ENCODE measurements at places on chromosomes 16 and 17.

DNA sequence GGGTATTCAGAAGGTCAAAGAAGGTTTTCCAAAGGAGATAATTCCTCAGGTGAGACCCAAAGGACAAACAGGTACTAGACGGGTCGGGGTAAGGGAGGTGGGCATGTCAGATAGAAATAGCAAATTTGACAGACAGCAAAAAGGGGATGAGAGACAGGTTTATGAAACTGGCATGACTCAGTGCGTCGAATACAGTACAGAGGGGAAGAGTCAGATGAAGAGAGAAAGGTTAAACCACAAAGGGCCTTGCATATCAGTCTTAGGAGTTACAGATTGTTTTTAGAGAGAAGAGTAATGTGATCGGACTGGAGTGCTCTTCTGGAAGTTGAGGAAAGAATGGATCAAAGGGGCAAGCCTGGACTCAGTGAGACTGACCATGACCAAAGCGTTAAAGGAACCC, 88.4 kb downstream of the ZZEF1 start:
- DNase-seq = no peak

- no peak for DNase-seq
These were observed 29.0 kb downstream of the ZFHX3 start for GRCh38 chr16:73018821-73019456.

GRCh38 chr17:10773391-10773790, 30.5 kb downstream of the TMEM238L start:
- DNase-seq = no peak

DNA sequence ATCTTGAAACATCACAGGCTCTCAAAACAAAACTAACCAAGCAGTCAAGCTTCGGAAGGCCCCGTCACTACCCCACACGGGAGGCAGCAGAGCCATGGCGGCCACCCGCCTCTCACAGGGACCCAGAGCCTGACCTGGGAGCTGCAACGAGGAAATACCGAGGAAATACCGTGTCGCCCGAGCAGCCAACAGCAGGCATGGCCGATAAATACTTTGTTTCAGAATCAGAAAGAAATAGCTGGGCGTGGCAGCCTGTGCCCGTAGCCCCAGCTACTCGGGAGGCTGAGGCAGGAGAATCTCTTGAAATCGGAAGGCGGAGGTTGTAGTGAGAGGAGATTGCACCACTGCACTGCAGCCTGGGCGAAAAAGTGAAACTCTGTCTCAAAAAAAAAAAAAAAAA, 6.9 kb downstream of the LMF1 start:
- DNase-seq = no peak

GRCh38 chr16:5314377-5314776, 216.8 kb upstream of the EEF2KMT start:
- DNase-seq = no peak

DNA sequence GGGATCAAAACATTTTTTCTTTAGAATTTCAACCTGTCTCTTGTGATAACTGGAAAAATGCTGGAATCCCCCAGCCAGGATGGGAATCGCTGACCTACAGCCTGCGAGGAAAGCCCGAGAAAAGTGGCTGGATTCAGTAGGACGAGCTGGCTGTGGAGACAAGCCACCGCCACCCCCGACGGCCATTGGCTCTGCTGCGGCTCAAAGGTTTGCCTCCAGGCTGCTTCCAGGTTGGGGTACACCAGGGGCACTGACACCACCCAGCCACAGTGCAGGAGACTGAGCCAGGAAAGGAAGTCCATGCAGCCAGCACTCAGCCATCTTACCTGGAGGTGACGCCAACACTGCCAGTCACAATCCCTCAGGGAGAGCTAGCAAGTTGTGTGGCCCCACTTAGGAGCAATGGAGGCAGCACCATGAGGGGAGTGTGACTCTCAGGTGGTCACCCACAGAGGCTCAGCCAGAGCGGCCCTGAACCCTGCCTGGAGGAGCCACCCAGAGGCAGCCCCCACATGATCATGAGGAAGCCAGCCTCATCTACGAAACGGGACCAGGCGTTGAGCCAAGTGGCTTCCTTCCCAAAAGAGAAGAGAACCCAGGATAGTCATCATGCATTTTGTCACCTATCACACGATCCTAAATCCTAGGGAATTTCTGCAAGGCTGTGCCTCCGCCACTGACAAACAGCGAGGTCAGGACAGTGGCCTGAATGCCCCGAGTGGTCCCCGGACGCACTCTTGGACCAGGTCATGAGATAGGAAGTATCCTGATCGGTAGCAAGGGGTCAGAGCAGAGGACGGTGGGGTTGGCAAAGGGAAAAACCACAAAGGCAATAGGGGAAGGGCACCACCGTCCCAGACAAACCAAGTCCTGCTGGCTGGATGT, 84.8 kb downstream of the RBFOX3 start:
- DNase-seq = no peak

- no peak for DNase-seq
These were observed 540.0 kb upstream of the GOT2 start for GRCh38 chr16:59274141-59274540.

- no peak for DNase-seq
These were observed 116.9 kb upstream of the CACNG3 start for GRCh38 chr16:24139282-24139681.

DNA sequence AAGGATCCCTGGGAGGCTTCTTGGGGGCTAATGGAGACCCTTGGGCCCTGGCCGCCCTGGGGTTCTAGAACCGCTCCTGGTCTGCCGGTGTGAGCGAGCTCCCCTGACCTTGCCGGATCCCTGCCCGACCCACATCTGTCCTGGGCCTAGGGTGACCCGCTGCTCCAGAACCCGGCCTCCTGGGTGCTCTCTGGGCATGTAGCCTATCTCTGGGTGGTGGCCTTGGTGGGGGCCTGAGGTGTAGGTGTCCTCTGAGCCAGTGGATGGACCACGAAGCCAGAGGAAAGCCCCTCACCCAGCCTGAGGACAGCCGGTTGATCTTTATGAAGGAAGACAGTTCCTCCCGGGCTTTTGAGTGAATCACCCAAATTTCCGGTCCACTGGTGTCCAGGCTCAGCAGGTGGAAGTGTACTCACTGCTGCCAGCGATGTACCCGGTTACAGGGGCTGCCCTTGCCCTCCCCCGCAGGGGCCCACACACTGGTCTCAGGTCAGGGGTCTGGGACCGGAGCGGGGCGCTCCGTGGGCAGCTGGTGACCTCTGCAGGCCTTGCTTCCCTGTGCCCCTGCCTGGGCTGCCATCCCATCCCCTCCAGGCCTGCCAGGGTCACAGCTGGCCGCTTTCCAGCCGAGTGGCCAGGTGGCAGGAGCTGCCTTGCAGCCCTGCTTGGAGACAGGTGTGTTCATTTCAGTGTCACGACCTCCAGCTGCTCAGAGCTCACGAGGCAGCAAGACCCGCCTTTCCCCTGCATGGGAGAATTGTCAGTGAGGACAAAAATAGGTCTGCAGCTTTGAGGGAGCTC, 10.5 kb upstream of the GSE1 start:
- no peak for DNase-seq

DNA sequence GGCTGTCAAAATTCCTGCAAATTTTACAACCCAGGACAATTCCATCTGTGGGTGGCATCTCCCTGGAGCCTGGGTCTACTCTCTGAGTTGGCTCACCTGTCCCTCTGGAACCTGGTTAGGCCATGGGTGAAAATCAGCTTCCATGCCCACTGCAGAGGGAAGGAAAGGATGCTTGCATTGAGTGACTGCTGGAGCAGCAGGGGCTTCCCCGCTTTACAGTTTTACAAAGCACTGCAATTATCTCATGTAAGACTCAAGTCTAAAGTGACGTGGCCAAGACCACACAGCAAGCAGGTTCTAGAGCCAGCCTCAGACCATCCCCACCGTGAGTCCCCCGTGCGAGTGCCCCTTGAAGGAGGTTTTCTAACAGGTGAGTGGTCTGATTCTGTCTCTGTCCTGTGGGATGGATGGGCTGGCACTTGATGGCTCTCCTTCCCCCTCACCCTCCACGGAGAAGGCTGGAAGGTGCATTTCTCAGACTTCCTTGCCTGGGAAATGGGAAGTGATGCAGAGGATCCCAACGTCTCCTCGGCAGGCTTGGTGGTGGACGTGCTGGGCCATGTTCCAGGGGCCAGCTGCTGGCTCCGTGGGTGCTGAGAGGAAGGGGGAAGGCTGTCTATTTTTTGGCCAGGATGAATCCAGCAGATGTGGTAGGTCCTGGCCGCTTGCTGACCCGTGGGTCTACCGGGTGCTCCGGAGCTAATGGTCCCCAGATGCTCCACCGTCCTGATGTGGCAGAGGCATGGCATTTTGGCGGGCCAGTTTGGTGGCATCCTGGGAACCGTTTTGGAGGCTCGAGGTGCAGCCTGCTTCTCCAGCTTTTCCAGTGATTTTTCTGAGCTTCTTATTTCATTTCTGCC, 26.3 kb upstream of the CBX4 start:
- DNase-seq = no peak

GRCh38 chr16:50679266-50679665, 1.8 kb downstream of the SNX20 start:
- no peak for DNase-seq

- DNase-seq = no peak
These were observed 1.8 kb upstream of the ADAT1 start for GRCh38 chr16:75624921-75625334.

DNA sequence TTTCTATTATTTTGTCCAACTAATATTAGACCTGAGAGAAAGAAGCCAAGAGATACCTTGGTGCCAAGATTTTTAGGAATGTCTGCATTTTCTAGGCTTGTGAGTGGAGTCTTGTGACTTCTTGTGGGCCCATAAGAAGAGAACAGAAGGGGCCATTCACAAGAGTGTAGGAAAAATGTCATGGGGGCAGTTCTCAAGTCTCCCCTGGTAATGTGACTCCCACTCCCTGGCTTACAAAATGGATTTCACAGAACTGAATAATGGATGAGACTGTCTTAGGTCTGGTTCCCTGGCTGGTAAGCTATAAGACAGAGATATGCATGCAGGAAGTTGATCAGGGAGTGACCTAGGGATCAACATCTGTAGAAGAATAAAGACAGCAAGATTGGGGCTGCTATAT, 181.3 kb downstream of the CBLN1 start:
- DNase-seq = no peak

- DNase-seq = no peak
These were observed 4.8 kb downstream of the NEK8 start for GRCh38 chr17:28733346-28733745.

DNA sequence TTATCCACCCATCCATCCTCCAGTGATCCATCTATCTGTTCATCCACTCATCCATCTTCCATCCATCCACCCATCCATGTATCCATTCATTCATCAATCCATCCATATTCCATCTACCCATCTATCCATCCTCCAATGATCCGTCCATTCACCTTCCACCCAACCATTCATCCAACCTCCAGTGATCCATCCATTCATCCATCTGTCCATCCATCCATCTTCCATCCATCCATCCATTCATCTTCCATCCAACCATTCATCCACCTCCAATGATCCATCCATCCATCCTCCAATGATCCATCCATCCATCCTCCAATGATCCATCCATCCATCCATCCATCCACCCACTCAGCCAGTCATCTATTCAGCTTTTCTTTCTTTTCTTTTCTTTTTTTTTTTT, 156.5 kb upstream of the WSCD1 start:
- DNase-seq = no peak

Data from muscle of arm (tissue), 14 donors.